Articular chondrocyte of knee joint (primary cell): ENCODE measurements at places on chromosomes 1 and 21. TPM values are rescaled to one million over a fixed set of nuclear protein-coding genes. Genes with fewer than 3 reads are reported as not detected.

The SERINC2 gene
- total RNA-seq, result 3.7 and 5.0 TPM in 2 replicates

The ESRRG gene
- under 0.01 TPM in 1 of 2 replicates, not detected in the other for total RNA-seq

The LCE2B gene
- total RNA-seq, result not detected in 2 replicates

The ADAMTS5 gene
- total RNA-seq, result 170 and 278 TPM in 2 replicates

The LDLRAD1 gene
- not detected in 2 replicates for total RNA-seq

The PROK1 gene
- not detected in 2 replicates for total RNA-seq

The HOOK1 gene
- total RNA-seq, result under 0.01 TPM in 2 replicates

The IGSF21 gene
- total RNA-seq, result not detected in 2 replicates

The PDC gene
- total RNA-seq, result not detected in 2 replicates

The SPRR2E gene
- total RNA-seq, result not detected in 2 replicates

The TM2D1 gene
- total RNA-seq, result 49.4 and 49.9 TPM in 2 replicates

The RABIF gene
- total RNA-seq, result 7.2 and 7.3 TPM in 2 replicates

The IFNLR1 gene
- total RNA-seq, result 0.13 and 0.22 TPM in 2 replicates

The MRPS6 gene
- 33.1 and 56.3 TPM in 2 replicates for total RNA-seq

The NEK2 gene
- 9.7 and 15.0 TPM in 2 replicates for total RNA-seq

The SGIP1 gene
- total RNA-seq, result 2.2 and 12.8 TPM in 2 replicates

The MYBPHL gene
- not detected in 2 replicates for total RNA-seq

The C4BPA gene
- not detected in 2 replicates for total RNA-seq

The VTCN1 gene
- total RNA-seq, result not detected in 2 replicates

The VCAM1 gene
- total RNA-seq, result 243 and 734 TPM in 2 replicates

The APOBEC4 gene
- not detected in 2 replicates for total RNA-seq

The BGLAP gene
- 0.32 TPM in 1 of 2 replicates, not detected in the other for total RNA-seq

The TEX38 gene
- not detected in 2 replicates for total RNA-seq

The CHAF1B gene
- total RNA-seq, result 4.1 TPM in 2 replicates

The KCNE1 gene
- total RNA-seq, result 0.54 and 0.65 TPM in 2 replicates

The IGSF3 gene
- total RNA-seq, result 2.1 and 2.5 TPM in 2 replicates

The RNU1-1 gene
- total RNA-seq, result under 0.01 TPM in 2 replicates

The CGN gene
- total RNA-seq, result not detected in 2 replicates

The MYCL gene
- total RNA-seq, result 0.22 and 0.65 TPM in 2 replicates

The SCNM1 gene
- 26.9 and 37.2 TPM in 2 replicates for total RNA-seq

The KPRP gene
- not detected in 2 replicates for total RNA-seq

The FCGR1A gene
- not detected in 2 replicates for total RNA-seq

The CNR2 gene
- total RNA-seq, result not detected in 2 replicates

The KCNN3 gene
- under 0.01 and 0.11 TPM in 2 replicates for total RNA-seq

The BCAR3 gene
- 19.6 and 20.6 TPM in 2 replicates for total RNA-seq

The ELF3 gene
- 0.13 and 0.32 TPM in 2 replicates for total RNA-seq

The ACTL8 gene
- 0.11 TPM in 1 of 2 replicates, not detected in the other for total RNA-seq

The DMRTA2 gene
- not detected in 2 replicates for total RNA-seq

The ADGRB2 gene
- total RNA-seq, result 4.4 and 7.0 TPM in 2 replicates

The CCDC17 gene
- total RNA-seq, result 1.4 and 1.5 TPM in 2 replicates

The SPRR2B gene
- total RNA-seq, result not detected in 2 replicates

The APH1A gene
- 120 and 129 TPM in 2 replicates for total RNA-seq
